ENCODE measurements at places on chromosomes 2 and 18.

GRCh38 chr2:61014763-61015162, 2.8 kb upstream of the PEX13 start:
- H3K4me1 ChIP-seq: peaks cover 52% of the 10 kb centered on the region
- peaks cover 25% of the 10 kb centered on the region for H3K36me3 ChIP-seq
- DNase-seq: no peak
- no peak overlapping the region for H3K27ac ChIP-seq
- H3K4me3 ChIP-seq: peak overlapping the region; percentile 6

GRCh38 chr2:151670846-151671597, 63.3 kb downstream of the NEB start:
- H3K27me3 ChIP-seq: no peaks in the 10 kb centered on the region
- H3K36me3 ChIP-seq: no peaks in the 10 kb centered on the region
- H3K27ac ChIP-seq: no peak overlapping the region
- no peak for DNase-seq
- no peak overlapping the region for H3K4me3 ChIP-seq

- no peak for DNase-seq
- H3K4me1 ChIP-seq: no peaks in the 10 kb centered on the region
- H3K4me3 ChIP-seq: no peak overlapping the region
These were observed 130.0 kb downstream of the FIGN start for GRCh38 chr2:163605779-163606178.

DNA sequence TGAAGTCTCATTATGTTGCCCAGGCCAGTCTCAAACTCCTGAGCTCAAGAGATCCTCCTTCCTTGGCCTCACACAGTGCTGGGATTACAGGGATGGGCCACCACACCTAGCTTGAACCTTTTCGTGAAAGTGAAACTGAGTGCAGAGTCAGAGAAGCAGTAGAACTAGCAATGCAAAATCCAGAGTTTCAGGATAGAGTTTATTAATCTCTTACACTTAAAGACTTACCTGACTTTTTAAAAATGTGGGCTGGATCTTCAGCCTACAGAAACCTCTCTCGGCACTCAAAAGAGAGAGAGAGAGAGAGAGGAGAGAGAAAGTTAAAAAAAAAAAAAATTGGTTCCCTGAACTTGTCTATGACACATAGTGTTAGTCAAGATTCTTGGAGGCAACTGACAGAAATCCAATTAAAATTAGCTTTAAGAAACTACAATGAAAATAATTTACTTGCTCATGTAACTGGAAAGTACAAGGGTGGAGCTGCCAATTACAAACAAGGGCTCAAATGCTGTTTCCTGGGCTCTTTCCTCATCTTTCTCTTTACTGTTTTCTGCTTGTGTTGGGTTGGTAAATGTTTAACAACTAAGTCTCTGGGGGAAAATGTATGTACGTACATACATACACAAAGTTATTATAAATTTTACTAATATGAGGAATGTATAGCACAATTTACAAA, 98.1 kb upstream of the CERS6 start:
- H3K4me1 ChIP-seq: peaks cover 40% of the 10 kb centered on the region
- no peaks in the 10 kb centered on the region for H3K36me3 ChIP-seq
- H3K4me3 ChIP-seq: no peak overlapping the region
- H3K27ac ChIP-seq: no peak overlapping the region

DNA sequence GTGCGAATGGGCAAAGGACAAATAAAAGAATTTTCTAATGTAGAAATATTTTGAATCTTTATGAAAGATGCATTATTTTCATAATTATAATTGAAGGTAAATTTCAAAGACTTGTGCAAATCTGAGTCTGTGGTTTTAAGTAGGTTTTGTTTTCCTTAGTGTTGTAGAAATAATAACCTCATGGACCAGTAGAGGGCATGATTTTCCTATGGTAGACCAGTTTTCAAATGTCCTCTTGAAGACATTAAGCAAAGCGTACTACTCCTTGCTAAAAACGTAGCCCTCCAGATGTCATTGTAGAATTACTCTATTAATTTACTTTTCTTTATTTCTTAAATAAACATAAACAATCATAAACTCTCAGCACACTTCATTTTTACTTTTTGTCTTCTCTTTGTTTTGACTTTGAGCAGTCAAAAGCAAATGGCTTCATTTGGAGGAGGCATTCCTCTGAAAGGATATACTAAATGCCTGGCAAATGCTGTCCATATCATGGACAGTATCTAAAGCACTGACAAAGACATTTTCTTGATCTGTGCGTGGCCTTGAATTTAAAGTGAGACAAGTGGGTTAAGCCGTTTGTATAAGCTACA, 85.8 kb upstream of the FAM237A start:
- DNase-seq: no peak
- H3K27ac ChIP-seq: no peak overlapping the region
- H3K4me1 ChIP-seq: peaks cover 19% of the 10 kb centered on the region
- H3K27me3 ChIP-seq: peaks cover 3% of the 10 kb centered on the region
- no peaks in the 10 kb centered on the region for H3K36me3 ChIP-seq

Measured in activated T-cell treated with anti-CD3 and anti-CD28 coated beads, Interleukin-2, amount 50 U/mL, for 24 hours (primary cell).